Stimulated activated CD4-positive, alpha-beta T cell treated with anti-CD3 and anti-CD28 coated beads, Interleukin-4, amount 100 ng/mL, for 4 hours (primary cell): ENCODE measurements at places on chromosomes 5 and 9.

- no peak for DNase-seq
Measured at GRCh38 chr9:123044586-123044985, 11.1 kb downstream of the GPR21 start.

- DNase-seq = no peak
Measured at GRCh38 chr9:109743696-109744095, 36.3 kb upstream of the PALM2AKAP2 start.

DNA sequence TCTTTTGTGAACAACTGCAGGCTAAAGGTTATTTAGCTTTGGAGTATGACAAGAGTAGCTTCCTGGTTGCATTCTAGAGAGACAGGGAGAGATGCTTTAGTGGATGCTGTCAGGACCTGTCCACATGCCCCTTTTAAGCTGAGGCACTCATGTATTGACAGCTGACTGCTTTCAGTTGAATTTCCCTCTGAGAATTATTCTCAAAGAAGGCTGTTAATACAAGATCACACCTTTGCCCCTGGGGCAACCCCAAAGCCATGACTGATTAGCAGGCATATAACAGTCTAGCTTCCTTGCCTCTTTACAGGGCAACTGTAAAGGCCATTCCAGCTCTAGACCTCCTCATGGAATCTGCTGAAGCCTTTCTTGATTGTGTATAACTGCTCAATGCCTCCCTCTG is 117.6 kb upstream of the ATP10B start:
- no peak for DNase-seq

DNA sequence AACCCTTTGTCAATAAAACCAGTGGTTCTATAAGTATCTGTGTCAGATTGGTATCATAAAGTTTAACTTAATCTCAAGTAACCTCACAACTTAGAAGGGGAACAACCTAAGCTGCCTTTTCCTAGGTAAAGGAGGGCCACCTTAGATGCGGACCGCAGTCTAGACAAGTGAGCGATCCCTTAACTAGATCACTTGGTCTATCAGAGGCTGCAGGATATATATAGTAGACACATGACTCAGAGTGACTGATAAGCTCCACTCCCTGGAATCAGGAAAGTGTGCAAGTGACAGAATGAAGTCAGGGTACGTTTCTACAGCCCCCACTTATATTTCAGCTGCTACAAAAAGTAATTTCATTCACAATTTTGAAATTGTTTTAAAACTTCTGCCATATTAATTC is 7.4 kb downstream of the REEP5 start:
- no peak for DNase-seq

GRCh38 chr9:2663461-2664173 is 42.0 kb downstream of the VLDLR start:
- DNase-seq = no peak
